ENCODE measurements at places on chromosomes 5 and 9. TPM values are rescaled to one million over a fixed set of nuclear protein-coding genes. Genes with fewer than 3 reads are reported as not detected.
A peak's percentile ranks its signal among the peaks of the same experiment; 100 is the strongest.

NR2F1-AS1 gene
- total RNA-seq: not detected

DNA sequence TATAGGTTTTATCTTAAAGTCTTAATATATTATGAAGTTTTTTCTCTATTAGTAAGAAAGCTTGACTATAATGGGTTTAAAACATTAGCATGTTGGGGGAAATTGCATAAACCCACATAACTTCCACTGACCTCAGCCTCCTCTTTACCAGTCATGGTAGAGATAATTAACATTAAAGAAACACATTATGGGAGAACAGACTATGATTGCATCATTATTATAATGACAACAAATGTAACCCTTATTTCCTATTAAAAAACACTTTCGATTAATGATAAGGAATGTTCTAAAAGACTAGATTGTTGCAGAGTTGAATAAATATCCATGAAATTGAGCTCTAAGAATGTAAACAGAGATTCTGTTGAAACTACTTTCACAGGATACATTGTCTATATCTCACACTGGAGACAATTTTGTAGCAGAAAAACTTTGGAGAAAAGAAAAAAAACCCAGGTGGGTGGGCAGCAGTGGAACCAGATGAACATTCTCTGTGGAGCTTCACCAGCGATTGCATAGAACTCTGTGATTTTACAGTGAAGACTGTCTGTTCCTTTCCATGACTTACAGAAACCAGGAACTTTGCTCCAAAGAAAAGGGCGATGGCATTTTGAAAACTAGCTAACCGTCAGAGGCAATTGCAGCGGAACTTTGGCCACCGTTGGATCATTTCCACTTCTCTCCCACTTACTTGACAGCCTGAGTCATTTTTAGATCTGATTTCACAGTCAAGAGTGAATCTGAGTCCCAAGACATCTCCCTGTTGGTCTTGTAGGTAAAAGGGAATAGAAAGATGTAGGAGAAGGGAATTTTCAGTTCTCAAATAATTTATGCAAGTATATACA is 21.0 kb upstream of the ERAP2 start:
- H3K27ac ChIP-seq: no peak overlapping the region
- peaks cover 8% of the 10 kb centered on the region for H3K27me3 ChIP-seq
- no peaks in the 10 kb centered on the region for H3K4me1 ChIP-seq
- DNase-seq: no peak

C7 gene
- not detected for total RNA-seq

DNA sequence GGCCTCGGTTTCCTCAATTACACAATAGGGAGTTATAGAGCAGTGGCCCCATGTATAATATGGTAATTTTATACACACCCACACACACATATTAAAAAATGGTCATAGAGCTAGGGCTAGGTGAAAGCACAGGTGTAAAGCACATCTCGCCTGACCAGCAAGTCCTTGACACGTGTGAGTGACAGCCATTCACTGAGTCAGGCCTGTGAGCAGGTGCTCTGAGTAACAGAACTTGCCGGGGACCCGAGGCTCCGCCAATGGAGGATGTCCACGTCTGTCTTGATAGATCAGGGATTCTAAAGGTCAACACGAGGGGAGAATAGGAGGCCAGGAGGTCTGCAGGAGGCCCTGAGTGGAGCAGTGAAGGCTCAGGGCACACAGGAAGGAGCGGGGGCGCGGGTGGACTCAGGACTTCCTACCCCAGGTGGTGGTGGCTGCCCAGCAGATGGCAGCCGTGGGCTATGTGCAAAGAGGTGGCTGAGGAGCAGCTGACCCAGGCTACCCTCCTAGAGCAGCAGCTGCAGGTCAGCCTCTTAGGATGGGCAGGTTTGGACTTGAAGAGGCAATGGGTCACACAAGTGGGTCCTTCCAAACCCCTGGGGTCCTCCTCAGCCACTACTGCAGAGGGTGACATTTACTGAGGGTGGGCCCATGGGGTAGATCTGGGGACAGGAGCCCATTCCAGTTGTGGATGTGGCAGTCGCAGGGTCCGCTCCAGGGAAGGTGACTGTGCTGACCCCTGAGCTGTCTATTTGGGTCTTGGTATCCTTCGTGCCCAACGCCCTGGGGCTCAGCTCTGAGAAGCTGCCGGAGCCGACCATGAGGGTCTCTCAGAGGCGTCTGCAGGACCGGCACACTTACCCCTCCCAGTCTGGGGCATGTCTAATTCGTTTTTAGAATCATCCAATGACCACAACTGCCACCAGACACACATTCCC is 45.9 kb downstream of the PRRT1B start:
- peak overlapping the region; percentile 87 for H3K27ac ChIP-seq
- peaks cover 33% of the 10 kb centered on the region for H3K4me1 ChIP-seq
- H3K4me3 ChIP-seq: peak overlapping the region; percentile 15

DNA sequence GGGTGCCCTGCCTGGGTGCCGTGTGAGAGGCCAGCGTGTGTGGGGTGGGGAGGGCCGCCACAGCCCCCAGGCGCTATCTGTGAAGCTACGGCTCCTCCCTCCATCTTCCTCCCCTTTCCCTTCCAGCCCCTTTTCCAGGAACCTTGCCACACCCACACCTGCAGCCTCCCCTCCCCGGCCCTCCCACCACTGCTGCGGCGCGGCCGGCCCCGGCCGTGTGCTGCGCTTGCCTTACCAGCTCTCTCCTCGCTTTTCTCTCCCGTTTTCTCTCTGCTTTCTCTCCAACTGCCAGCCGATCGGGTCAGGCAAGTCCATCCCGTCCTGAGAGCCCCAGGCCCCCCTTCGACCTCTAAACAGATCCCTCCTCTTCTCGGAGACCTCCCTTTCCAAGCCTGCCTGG is 21.4 kb downstream of the GOLGA2 start:
- H3K36me3 ChIP-seq: peaks cover 7% of the 10 kb centered on the region
- H3K4me3 ChIP-seq: no peak overlapping the region
- no peak for DNase-seq
- no peak overlapping the region for H3K27ac ChIP-seq
- H3K4me1 ChIP-seq: peaks cover 9% of the 10 kb centered on the region
- H3K27me3 ChIP-seq: peaks cover 21% of the 10 kb centered on the region

DNA sequence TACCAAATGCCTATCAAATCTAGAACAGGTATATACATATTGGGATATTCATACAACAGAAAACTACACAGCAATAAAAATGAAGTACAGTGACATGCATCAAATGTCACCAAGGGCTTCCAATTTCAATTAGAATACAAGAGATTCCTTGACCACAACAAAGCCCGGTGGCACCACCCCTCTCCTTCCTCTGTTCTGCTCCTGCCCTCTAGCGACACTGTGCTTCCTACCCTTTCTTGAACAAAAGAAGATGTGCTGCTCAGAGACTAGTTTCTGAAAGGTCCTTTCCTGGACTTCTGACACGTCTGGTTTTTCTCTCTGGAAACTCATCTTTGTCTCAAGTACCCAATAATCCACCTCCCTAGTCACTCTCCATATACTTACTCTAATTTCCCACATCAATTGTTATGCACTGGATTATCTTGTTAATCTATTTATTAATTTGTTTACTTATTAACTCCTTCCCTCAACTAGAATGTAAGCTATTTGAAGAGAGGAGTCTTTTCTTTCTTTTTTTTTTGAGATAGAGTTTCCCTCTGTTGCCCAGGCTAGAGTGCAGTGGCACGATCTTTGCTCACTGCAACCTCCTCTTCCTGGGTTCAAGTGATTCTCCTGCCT is 70.4 kb upstream of the CTSV start:
- H3K4me3 ChIP-seq: no peak overlapping the region
- no peaks in the 10 kb centered on the region for H3K36me3 ChIP-seq
- DNase-seq: peak; percentile 74
- no peaks in the 10 kb centered on the region for H3K4me1 ChIP-seq
- no peak overlapping the region for H3K27ac ChIP-seq

GRCh38 chr5:155332618-155333017 is 319.1 kb downstream of the KIF4B start:
- no peak overlapping the region for H3K4me3 ChIP-seq
- DNase-seq: no peak
- no peak overlapping the region for H3K27ac ChIP-seq
- no peaks in the 10 kb centered on the region for H3K36me3 ChIP-seq

- DNase-seq: no peak
- no peaks in the 10 kb centered on the region for H3K36me3 ChIP-seq
- no peaks in the 10 kb centered on the region for H3K4me1 ChIP-seq
- H3K4me3 ChIP-seq: no peak overlapping the region
- no peak overlapping the region for H3K27ac ChIP-seq
These were observed 504.4 kb downstream of the NTRK2 start for GRCh38 chr9:85173967-85174366.

DMRT3 gene
- total RNA-seq: not detected

DNA sequence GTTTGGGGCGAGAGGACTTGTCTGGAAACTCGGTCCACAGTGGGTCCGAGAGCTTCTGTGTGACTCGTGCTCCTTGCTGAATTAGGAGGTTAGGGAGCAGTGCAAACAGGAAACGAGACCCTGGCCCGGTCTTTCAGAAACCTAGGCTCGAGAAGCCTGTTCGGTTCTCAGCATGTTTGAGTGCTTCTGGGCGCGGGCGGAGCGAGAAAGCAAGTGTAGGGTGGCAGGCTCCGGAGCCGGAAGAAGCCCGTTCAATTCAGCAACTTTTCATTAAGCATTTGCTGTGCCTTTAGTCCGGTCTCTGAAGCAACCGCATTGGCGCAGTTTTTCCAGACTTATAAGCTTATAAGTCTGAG is 547 bp downstream of the CLTA start:
- peak overlapping the region; percentile 83 for H3K27ac ChIP-seq
- peaks cover 5% of the 10 kb centered on the region for H3K27me3 ChIP-seq
- H3K36me3 ChIP-seq: peaks cover 30% of the 10 kb centered on the region

Measured in activated CD4-positive, alpha-beta T cell treated with anti-CD3 and anti-CD28 coated beads, Interleukin-2, amount 10 ng/mL, durations not matched to agents 24 days and 14 days (primary cell).